ENCODE measurements at places on chromosomes 6 and 20.

GRCh38 chr6:56444855-56445254 lies 197.5 kb upstream of the COL21A1 start:
- DNase-seq = no peak

- no peak for DNase-seq
These were observed 736.4 kb upstream of the MARCKS start for GRCh38 chr6:113120582-113121285.

DNA sequence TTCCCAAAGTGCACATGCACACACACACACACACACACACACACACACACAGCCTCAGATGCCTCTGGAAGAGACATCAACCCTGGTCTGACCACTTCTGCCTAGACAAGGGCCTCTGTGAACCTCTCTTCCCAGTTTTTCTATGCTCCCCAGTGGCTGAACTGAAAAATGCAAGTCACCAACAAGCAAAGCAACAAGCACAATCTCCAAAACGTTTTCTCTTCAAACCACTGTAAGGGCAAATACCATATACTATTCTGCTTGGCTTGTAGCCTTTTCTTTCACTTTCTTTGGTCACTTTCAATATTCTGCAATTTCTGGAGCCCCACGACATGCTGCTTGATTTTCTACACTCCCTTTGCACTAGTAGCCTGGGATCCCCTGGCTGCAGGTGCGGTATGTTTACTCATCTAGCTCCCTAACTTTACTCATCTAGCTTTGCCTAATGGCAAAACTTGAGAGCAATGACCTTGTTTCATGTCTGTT lies 121.4 kb upstream of the DST start:
- no peak for DNase-seq

DNA sequence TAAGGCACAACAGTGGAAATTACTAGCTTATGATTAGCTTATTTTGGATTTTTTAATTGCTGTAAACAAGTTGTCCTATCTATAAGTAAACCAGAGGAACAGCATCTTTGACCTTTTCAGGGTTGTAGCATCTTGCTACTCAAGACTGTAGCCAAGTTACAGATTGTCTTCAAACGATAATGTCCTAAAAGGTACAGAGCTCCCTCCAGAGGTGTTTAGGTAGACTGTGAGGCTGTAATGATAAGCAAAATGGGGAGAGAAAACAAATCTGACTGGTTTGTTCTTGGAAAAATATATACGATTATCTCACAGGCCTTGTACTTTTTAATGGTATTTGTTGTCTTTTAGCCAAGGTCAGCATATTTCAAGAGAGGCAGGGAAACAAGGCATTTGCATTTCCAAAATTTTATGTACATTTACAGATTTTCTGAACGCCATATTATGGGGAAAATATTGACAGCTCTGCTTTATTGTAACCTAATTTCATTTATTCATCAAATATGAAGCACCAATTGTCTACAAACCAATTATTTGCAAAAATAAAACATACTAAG lies 273.4 kb downstream of the MEI4 start:
- DNase-seq = no peak

- no peak for DNase-seq
These were observed 1.3 kb downstream of the EPPIN start for GRCh38 chr20:45545754-45546453.

DNA sequence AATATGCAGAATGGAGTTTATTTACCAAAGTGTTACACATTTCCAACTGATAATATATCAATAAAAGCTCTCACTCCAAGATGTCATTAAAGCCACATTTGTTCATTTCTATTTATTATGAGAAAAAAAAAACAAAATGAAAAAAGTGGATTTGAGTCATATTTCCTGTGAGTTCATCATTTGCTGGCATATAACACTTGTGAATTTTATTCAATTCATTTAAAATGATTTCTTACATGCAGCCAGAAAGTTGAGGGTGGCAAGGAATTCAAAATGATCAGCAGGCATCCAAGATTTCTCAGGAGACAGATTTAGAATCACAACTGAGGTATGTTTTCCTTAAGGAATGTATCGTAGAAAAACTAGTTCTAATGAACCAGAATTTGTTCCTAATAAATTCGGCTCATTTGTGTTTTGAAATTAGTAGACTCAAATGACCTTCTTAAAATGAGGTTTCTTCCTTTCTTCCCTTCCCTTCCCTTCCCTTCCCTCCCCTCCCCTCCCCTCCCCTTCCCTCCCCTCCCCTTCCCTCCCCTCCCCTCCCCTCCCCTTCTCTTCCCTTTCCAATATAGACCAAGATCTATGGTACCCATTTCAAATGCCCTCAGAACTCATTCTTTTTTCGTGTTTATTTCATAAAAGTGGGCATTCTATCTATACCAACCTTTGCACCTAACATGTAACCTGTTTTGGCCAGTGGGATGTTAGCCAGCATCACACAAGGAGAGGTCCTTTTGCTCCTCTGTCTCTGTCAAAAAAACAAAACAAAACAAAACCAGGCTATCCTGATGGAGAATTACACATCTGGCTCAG lies 357.9 kb upstream of the TSHZ2 start:
- DNase-seq = no peak

DNA sequence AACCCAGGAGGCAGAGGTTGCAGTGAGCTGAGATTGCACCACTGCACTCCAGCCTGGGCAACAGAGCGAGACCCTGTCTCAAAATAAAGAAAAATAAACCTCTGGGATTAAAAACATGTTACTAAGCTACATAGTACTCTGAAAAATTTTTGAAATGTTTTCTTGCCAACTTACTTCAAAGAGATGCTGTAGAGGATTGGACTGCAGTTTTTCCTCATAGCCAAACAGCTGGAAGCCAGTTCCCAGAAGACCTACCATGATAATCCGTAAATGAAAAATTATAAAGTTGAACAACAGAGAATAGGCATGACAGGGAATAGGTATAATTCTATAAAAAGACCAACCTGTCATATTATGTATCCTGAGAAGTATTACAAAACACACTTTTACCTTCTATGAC lies 48.0 kb downstream of the RARS2 start:
- no peak for DNase-seq

- no peak for DNase-seq
These were observed 38.1 kb downstream of the IYD start for GRCh38 chr6:150406948-150407347.

- DNase-seq = no peak
These were observed 13.6 kb downstream of the NOL4L start for GRCh38 chr20:32571566-32571965.

DNA sequence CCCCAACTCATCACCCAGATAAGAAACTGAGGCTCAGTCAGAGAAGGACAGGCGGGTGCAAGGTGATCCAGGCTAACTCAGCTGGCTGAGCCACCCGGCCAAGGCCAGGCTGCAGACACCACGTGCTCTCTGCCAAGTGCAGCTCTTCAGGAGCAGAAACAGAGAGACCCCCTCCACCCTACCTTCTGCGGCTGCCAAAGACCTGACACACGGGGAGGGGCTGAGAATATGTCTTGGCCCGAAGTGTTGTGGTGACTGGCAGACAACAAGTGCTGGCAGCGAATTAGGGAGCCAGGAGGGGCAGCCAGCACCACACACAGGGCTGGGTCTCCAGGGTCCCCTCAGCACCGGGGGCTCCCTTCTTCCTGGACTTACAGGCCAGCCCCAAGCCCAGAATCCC lies 22.5 kb downstream of the PREX1 start:
- DNase-seq = no peak

DNA sequence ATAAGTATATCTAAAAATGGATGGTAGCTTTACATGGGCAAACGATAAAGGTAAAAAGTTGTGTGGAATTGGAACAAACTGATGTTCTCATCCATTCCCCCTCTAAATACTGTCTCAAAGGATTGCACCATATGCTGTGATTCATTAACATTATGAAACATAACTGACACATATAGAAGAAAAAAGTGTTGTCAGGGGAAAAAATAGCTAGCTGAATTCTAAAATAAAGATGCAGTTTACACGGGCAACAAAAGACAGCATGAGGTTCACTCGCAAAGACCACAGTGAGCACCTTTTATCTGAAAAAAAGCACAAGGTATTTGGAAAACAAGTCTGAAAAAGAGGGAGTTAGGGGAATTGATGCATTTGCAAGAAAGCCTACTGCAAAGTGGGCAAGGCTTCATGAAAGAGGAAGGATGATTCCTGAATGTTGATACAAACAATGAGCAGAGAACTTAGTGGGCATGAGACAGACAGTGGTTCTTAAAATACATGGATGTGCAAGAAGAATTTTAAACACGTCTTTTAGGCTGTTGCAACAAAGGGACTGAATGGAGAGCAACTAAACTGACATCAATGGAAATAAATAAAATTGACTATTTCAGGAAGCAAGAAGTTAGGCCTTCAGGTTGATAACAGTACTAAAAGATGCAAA lies 280.9 kb downstream of the KIF16B start:
- no peak for DNase-seq

GRCh38 chr20:57660922-57661745 lies 40.9 kb upstream of the ZBP1 start:
- no peak for DNase-seq

DNA sequence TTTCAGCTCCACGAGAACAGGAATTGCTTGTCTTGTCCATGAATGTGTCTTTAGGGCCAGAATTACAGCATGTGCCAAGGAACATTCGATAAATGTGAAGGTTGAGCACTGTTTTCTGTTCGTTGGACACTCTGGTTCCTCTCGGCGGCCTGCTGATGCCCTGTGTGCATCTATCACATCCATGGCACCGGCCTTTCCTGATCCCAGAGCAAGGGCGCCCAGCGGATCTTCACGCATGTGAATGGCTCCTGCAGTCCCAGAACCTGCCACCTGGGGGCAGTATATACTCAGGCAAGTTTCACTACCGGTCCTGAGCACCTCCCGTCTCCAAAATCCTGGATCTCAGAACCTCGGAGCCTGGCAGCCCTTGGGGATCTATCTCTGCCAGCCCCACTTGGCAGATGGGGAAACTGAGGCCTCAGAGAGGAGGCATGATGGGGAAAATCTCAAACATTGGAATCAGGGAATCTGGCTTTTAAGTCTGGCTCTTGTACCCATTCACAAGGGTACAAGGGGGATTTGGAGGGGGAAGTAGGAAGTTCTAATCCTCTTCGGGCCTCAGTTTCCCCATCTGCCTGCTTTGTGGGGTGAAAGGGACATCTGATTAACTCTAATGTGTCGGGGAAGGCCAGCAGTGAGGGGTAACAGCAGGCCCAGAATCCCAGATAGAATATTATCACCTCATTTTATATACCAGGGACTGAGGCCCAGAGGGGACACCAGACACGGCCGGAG lies 4.3 kb upstream of the CEBPB start:
- DNase-seq = peak; percentile 95

- DNase-seq = peak; percentile 86
These were observed 600 bp downstream of the SEC63 start for GRCh38 chr6:107957308-107957908.

- peak; percentile 8 for DNase-seq
These were observed 19.3 kb upstream of the RAMACL start for GRCh38 chr6:166605752-166606151.

GRCh38 chr6:16947375-16948015 lies 154.4 kb upstream of the STMND1 start:
- DNase-seq = no peak

DNA sequence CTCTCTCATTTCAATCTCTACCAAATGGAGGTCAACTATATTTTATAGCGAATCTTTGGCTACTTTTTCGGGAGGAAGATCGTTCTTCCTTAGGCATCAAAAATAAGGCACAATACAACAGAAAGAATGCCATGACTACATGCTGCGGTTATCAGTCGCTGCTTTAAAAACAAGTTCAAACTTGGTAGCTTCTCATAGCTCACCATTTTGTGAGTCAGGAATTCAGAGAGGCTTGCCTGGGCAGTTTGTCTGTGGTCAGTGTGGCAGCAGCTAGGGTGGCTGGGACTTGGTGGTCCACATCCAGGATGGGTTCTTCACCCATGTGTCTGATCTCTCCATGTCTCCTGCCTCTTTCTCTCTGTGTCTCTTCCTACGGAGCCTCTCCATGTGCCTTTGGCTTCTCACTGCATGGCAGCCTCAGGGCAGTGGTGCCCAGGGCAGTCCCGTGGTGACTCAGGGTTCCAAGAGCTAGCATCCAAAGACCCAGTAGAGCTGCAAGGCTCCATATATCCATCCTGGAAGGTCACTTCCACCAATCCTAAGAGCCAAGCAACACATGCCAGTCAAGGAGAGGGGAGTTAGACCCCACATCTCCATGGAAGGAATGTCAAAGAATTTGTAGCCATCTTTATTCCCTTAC lies 10.4 kb downstream of the SCML4 start:
- DNase-seq = peak; percentile 36

DNA sequence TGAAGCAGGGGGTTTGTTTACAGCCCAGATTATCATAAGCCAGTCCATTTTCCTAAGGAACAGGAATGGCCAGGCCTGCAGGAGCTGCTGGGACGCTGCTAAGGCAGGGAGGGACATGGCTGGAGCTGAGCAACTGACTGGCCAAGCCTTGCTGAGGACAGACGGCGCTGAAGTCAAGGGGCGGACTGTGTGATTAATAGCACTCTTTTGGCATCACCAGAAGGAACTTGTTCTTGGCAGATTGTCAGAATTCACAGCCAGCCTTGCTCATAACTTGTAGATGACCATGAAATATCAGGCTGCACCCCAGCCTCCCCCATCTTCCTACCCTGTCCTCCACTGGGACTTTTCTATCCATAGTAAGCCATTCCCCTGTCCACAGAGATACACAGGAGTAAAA lies 218.8 kb upstream of the RNF24 start:
- DNase-seq = no peak

DNA sequence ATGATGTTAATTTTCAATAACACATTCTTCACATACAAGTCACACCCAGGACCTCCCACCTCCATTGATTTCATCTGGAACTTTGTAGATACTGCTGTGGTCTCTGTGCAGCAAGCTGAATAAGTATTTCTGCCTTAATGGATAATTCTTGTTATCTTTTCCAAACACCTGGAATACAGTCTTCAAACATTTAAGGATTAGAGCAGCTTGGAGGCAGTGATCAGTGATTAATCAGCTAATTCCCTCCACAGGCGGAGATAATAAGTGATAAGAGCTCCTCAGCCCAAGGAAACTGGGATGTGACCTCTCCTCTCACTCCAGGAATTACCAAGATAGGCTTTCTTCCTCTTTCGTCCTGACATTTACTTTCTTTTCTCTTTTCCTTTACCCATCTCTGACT lies 110.7 kb downstream of the FIG4 start:
- DNase-seq = no peak

- DNase-seq = no peak
These were observed at the start of the genes DUSP15 and TTLL9 for GRCh38 chr20:31869942-31870725. TSS of gene DUSP15 (minus strand) at chr20:31870527. CDS start at chr20:31870337, 190 bp downstream. TSS of gene TTLL9 (plus strand) at chr20:31870634. CDS start at chr20:31871127, 493 bp downstream.

- DNase-seq = no peak
These were observed 15.4 kb upstream of the SLC22A16 start for GRCh38 chr6:110491644-110492317.

DNA sequence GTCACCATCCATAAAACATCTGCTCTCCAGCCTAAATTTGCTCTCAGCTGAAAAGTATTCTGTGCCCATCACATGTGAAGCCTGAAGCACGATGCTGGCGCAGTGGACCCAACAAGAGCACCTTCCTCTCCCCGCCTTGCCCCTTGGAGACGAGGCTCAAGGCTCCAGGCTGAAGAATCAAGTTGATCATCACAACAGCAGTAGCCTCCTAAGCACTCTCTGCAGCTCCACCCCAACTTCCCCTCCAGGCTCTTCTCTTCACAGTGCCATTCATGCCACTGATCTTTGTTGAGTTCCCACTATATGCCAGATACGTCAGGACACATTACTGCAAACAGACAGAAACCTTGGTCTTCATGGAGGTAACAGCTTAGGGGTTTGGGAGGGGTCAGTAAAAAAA lies 41.6 kb upstream of the ZNF217 start:
- peak; percentile 51 for DNase-seq

Data from osteocyte (in vitro differentiated cells).